ENCODE measurements at places on chromosomes 1 and 21.

GRCh38 chr1:53430779-53431178 is 28.4 kb upstream of the DMRTB1 start:
- DNase-seq = no peak

DNA sequence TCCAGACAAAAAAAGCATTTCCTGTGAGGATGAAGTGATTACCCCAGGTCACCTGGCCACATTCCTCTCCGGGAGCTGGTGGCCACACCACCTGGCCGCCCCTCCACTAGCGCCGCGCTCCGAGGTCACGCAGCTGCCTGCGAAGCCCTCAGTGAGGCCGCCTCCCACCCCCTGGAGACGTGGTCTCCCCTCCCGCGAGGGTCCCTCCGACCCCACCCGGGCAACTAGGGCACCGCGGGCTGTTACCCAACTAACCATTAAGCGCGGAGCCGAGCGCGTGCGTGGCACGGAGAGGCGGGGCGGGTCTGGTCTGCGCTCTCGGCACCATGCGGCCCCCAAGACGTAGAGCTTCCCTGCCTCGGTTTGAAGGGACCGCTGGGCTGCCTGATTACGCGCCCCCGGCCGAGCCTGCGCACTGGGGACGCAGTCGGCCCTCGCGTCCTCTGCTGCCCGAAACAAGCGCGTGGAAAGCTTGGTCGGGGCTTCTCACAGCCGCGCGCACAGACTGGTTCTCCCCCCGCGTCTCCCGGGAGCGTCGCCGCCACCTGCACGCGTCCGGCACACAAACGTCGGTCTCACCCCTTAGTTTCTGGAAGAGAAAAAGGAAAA is 106.5 kb downstream of the SLC16A1 start:
- no peak for DNase-seq

DNA sequence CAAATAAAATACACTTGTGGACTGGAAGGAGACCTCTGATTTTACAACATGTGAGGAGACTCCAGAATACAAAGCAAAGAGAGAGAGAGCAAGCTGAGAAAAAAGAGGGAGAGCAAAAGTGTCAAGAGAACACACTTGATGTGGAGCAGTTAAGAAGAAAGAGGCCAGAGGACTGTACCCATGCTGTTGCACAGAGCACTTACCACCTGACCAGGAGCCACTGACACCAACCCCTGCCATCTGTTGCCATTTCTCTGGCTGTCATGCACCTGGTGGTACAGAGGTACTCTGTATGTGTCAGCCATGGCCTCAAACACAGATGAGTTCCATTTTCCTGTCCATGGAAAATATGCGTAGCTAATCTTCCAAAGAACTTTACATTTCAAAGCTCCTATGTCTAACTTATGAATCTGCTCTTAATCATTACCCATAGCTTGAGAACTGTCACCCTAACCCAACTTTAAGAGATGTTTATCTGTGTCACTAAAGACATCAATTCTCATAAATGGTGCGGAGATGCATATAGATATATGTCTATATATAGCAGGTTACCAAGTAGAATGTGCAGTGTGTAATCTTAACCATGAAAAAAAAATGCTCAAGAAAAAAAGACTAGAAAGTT is 32.8 kb upstream of the ABCD3 start:
- no peak for DNase-seq

GRCh38 chr1:91381844-91382243 is 22.8 kb downstream of the HFM1 start:
- no peak for DNase-seq

DNA sequence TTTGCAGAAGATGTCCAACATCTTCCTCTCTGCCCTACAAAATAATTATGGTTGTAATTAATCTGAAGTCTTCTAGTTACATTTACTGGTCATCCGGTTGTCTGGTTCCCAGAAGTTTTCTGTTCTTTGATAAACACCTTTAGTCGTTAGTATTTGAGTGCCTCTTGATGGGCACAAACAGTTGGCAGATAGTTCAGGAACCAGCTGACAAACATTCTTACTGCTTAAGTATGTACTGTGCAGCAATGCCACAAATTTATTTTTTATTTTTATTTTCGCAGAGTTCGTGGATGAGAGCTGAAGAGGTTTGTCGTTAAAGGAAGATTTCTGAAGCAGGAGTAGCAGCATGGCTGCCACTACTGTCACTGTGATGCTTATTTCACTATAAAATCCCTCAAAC is 84.7 kb downstream of the RABGAP1L start:
- no peak for DNase-seq

DNA sequence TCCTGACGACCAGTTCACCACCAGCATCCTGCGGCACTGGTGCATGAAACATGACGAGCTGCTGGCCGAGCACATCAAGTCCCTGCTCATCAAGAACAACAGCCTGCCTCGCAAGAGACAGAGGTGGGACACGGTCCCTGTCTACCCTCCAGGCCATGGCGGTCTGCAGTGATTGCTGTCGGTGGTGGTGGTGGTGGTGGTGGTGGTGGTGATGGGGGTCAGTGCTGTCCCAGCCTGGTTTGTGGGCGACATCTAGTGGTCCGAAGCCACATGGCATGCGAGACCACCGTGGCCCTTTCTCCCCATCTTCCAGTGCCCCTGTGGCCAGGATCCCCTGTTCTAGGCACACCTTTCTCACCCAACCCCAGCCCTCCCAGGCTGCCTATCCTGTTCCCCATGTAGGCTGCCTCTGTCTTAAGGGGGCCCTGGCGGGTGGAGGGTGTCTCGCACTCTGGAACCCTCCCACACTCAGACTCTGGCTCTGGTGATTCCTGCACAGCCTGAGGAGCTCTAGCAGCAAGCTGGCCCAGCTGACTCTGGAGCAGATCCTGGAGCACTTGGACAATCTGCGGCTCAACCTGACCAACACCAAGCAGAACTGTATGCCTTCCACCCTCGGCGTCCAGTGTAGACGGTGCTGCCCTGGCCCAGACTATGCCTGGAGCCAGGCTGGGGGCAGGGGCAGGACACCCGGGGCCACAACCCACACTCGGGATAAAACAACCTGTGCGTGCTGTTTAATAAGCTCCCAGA is 3.2 kb upstream of the SLC27A3 start:
- DNase-seq = no peak

All from GM19239 (cell line).